ENCODE measurements at places on chromosomes 1 and 21. TPM values are rescaled to one million over a fixed set of nuclear protein-coding genes. Genes with fewer than 3 reads are reported as not detected.

- DNase-seq: no peak
- H3K36me3 ChIP-seq: no peaks in the 10 kb centered on the region
- no peak overlapping the region for H3K27ac ChIP-seq
- peaks cover 9% of the 10 kb centered on the region for H3K4me1 ChIP-seq
- H3K27me3 ChIP-seq: peaks cover 34% of the 10 kb centered on the region
Measured at GRCh38 chr1:2971609-2972008, 49.7 kb upstream of the ACTRT2 start.

- no peak overlapping the region for H3K4me3 ChIP-seq
- H3K4me1 ChIP-seq: no peaks in the 10 kb centered on the region
- H3K27ac ChIP-seq: no peak overlapping the region
- no peak for DNase-seq
- H3K36me3 ChIP-seq: no peaks in the 10 kb centered on the region
- H3K27me3 ChIP-seq: no peaks in the 10 kb centered on the region
Measured at GRCh38 chr21:14046401-14046800, 164.4 kb downstream of the LIPI start.

DNA sequence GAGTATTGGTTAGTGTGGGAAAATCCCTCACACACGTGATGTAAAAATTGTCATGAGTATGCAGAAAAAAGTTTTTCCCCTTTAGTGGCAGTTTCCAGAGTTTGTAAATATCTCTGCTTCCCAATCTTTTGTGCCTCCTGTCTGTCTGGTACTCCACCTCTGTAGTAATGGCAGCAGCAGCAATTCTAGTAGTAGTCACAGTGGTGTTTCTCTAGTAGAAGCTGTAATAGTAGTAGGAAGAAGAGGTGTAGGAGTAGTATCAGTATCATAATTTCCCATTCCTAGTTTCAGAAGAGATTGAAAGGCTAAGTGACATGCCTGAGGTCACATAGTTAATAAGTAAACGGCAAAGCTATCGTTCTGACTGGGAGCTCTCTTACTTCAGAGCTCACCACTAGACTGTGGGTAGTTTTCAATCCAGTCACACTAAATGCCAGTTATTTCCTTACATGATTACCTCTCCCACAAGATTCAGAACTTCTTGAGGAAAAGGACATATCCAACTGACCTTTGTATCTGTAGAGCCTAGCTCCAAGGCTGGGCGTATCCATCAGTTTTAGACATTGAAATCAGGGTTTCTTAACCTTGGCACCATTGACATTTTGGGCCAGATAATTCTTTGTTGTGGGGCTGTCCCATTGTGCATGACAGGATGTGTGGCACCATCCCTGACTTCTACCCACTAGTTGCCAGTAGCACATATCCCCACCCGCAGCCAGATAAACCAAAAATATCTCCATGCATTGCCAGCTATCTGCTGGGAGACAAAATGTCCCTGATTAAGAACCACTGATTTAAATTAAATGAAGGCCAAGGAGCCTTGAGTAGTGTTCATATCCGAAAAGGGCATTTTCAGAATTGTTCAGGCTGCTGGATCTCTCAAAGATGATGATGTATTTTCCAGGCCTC lies 135.9 kb downstream of the FGGY start:
- no peaks in the 10 kb centered on the region for H3K27me3 ChIP-seq
- H3K4me1 ChIP-seq: peaks cover 8% of the 10 kb centered on the region
- H3K36me3 ChIP-seq: peaks cover 5% of the 10 kb centered on the region
- H3K4me3 ChIP-seq: no peak overlapping the region
- no peak overlapping the region for H3K27ac ChIP-seq

DNA sequence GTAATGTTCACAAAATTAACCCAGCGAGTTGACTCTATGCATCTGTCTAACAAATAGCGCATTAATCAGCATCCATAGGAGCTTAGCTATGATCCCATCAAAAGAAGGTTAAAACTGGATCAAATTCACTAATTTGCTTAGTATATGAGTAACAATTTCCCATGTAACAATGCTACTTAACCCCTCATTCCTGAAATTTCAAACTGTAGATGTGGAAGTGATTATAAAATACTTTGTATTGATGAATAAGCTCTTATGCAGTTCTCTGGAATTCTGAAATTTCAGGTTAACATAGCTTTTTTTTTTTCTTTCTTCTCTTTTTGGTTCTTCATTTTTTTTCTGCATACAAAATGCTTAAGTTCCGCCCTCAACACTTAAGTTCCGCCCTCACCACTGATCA lies 1272.7 kb downstream of the KCNT2 start:
- H3K36me3 ChIP-seq: no peaks in the 10 kb centered on the region
- no peaks in the 10 kb centered on the region for H3K4me1 ChIP-seq
- H3K4me3 ChIP-seq: no peak overlapping the region

The SLC2A5 gene
- polyA plus RNA-seq: 22.5 TPM

DNA sequence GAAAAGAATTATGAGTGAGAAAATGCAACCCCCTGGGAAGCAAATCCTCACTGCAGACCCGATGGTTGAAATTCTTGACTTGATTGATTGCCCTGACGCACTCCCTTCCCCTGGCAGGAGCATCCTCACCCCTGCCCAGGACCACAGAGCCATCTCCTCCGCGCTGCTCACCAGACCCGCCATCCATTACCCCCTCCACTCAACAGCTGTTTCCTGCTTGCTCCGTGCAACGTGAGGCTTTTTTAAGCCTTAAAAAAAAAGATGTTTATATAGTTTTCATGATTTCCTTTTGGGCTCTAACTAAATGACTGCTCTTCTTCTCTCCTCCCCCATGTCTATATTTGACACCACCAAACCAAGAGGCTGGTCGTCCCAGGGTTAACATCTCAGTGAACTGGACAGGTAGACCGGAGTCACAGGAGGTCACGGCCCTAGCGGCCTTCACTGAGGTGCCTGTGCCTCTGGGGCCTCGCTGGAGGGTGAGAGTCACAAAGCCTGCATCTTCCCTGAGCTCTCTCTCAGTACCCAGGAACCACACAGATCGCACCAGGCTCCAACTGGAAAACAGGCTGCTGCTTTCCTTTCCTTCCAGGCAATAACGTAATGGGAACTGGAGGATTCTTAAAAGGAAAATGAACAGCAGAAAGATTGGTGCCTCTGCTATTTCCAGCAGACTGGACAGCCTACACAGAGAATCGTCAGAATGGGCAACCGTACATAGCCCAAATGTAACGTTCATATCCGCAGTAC lies 49.8 kb downstream of the ZBTB18 start:
- peak overlapping the region; percentile 4 for H3K27ac ChIP-seq
- DNase-seq: no peak
- H3K4me3 ChIP-seq: peak overlapping the region; percentile 76
- peaks cover 20% of the 10 kb centered on the region for H3K27me3 ChIP-seq

The DCST1 gene
- not detected for polyA plus RNA-seq

The KANK4 gene
- polyA plus RNA-seq: not detected

- no peak overlapping the region for H3K4me3 ChIP-seq
- peak overlapping the region; percentile 54 for H3K27ac ChIP-seq
- peaks cover 35% of the 10 kb centered on the region for H3K4me1 ChIP-seq
- peaks cover 7% of the 10 kb centered on the region for H3K36me3 ChIP-seq
- peak; percentile 24 for DNase-seq
Measured at GRCh38 chr1:67433837-67434236, 3.6 kb upstream of the SERBP1 start.

The MPZ gene
- polyA plus RNA-seq: not detected

DNA sequence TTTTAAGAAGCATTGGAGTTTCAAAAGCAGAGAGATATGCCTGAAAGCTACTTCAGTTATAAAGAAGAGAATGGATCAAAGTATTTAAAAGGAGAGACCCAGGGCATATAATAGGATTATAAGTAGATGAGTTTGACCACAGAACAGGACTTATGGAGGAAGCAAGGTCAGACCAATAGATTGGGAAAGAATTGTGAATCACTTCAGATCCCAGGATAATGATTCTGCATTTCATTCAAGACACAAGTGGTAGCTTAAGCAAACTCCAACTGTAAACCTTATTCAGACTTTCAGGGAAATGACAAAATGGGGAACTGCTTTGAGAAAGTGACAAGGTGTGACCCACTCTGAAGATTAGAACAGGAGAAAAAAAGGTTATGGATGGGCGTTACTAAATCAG lies 18.9 kb upstream of the OR10J5 start:
- H3K36me3 ChIP-seq: no peaks in the 10 kb centered on the region
- no peak overlapping the region for H3K4me3 ChIP-seq
- no peak overlapping the region for H3K27ac ChIP-seq
- no peak for DNase-seq
- H3K27me3 ChIP-seq: peaks cover 27% of the 10 kb centered on the region

The LYSMD1 gene
- polyA plus RNA-seq: 0.60 TPM

- DNase-seq: no peak
- H3K27ac ChIP-seq: no peak overlapping the region
- no peaks in the 10 kb centered on the region for H3K4me1 ChIP-seq
- no peaks in the 10 kb centered on the region for H3K36me3 ChIP-seq
Measured at GRCh38 chr1:19065526-19066247, 109.2 kb upstream of the IFFO2 start.

- no peak overlapping the region for H3K4me3 ChIP-seq
- no peaks in the 10 kb centered on the region for H3K36me3 ChIP-seq
- H3K27ac ChIP-seq: no peak overlapping the region
- H3K27me3 ChIP-seq: peaks cover 26% of the 10 kb centered on the region
Measured at GRCh38 chr1:26075421-26076144, 8.2 kb upstream of the TRIM63 start.

The GNG4 gene
- not detected for polyA plus RNA-seq

The RPE65 gene
- not detected for polyA plus RNA-seq

DNA sequence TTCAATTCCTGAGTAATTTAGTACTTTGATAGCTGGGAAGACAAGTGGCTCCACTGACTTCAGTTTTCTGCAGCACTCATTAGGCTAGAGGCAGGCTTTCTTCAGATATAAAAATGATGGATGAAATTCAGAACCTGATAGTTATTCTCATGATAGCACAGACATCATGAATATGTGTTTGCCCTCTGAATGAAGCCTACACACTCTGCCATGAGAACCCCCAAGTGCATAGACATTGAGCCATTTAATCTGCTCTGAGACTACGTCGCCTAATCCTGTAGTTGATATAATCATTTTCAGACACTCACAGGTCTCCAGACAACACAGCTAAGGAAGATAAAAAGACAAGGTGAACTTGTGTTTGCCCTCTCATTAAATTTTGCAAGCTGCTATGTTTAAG lies 566.1 kb downstream of the AMY1C start:
- H3K4me3 ChIP-seq: no peak overlapping the region
- DNase-seq: no peak
- no peaks in the 10 kb centered on the region for H3K27me3 ChIP-seq

The LCE2B gene
- polyA plus RNA-seq: not detected

- H3K4me3 ChIP-seq: no peak overlapping the region
- no peak overlapping the region for H3K27ac ChIP-seq
- no peaks in the 10 kb centered on the region for H3K27me3 ChIP-seq
- no peak for DNase-seq
Measured at GRCh38 chr21:42097274-42097673, 26.2 kb downstream of the UMODL1 start.

Measured in naive B cell (primary cell).